ENCODE measurements at places on chromosomes 3 and 15.

DNA sequence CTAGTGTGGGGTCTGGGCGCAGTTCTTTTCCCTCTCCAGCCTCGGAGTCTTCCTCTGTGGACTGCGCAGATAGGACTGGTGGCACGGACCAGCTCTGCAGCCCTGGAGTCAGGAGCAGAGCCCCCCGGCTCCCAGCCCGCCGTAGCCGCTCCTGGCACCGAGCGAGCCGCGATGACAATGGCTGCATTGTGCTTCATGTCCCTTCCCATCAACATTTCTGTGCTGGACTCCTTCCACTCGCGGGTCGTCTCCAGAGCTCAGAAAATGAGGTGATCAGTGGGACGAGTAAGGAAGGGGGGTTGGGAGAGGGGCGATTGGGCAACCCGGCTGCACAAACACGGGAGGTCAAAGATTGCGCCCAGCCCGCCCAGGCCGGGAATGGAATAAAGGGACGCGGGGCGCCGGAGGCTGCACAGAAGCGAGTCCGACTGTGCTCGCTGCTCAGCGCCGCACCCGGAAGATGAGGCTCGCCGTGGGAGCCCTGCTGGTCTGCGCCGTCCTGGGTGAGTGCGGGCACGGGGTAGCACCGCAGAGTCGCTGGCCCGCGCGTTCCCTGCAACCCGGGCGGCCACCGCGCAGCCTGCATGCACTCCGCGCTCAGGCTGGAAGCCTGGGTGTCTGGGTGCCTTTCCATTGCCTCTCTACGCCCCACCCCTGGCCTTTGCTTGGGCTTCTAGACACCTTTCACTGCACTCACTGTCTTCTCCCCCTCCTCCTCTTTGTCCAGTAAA, at the start of gene TF:
Gene TF, plus strand, starts transcription at position 413 of the 731 bp plus-strand sequence. Its CDS starts 48 bp downstream, at position 461.
- DNase-seq: no peak

- no peak for DNase-seq
Measured at GRCh38 chr3:48607519-48607918, 1.9 kb downstream of the UQCRC1 start.

DNA sequence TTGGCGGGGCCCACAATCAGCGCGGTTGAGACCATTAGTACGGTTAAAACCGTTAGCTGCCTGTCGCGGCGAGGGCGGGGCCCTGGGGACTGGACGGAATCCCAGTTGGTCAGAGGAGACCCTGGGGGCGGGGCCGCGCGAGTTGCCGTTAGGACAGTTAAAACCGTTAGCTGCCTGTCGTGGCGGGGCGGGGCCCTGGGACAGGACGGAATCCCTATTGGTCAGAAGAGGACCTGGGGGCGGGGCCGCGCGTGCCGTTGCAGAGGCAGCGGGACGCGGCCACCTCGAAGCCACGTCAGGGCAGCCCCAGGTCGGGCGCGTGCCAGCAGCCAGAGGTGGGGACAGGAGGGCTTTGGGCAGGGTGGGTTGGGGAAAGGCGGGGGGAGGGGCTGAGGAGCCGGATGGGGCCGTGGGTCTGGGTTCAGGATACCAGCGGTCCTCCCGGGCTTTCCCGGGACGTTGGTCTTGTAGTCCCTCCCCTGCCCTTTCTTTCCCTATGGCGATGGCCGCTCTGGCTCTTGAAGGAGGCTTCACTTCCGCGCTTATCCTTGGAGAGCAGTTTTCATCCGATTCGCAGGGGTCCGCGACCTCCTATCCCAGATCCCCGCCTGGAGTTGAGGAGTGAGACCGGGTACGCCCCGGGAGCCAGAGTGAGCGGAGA, 28.0 kb downstream of the KLHDC8B start:
- DNase-seq: no peak

DNA sequence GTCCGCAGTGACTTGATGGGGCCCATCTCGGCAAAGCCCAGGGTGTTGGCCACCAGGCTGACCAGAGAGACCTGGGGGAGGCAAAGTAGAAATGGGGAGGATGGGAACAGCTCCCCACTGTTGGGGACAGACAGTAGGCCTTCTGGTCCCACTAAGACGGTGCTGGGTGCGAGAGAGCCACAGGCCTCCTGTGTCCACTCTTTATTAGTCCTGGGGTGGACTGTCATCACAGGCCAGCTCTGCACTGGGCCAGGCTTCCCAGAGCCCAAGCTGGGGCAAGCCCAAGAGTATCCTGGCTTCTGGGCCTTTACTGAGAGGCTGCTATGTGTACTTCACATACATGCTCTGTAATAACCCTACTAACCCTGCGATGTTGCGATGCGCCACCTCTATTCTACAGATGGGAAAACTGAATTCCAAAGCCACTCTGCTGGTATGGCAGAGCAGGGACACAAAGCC, 66.4 kb downstream of the EXOG start:
- DNase-seq: no peak

- no peak for DNase-seq
Measured at GRCh38 chr15:87312221-87312620, 944.3 kb downstream of the NTRK3 start.

DNA sequence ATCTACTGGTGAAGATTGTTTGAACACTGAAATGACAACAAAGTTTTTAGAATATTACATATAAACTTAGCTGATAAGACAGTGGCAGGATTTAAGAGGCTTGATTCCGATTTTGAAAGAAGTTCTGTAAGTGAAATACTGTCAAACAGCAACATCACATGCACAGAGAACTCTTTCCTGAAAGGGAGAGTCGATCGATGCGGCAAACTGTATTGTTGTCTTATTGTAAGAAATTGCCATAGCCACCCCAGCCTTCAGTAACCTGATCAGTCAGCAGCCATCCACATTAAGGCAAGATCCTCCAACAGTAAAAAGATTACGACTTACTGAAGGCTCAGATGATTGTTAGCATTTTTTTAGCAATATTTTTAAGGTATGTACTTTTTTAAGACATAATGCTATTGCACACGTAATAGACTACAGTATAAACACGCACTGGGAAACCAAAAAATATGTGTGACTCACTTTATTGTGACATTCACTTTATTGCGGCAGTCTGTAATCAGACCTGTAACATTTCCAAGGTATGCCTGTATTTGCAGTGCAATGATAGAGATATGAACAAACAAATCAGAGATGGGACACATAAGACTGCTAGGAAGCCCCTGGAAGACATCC, 225.6 kb upstream of the UBE2E1 start:
- DNase-seq: no peak

DNA sequence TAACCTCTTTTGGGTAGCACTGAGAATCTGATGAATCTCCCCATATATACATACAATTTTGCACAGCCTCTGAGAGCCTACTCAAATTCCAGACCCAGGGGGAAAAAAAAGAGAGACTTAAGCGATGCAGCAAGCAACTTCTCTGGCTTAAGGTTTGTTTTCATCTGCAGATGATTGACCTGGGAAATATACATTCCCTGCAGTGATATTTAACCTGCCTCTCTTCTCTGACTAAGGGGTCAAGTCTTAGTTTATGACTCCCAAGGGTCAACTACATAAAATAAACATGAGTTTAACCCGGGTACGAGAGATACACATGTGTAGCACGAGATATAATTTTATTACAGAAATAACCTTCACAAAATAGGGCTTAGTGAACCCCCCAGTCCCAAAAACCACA, 737.8 kb downstream of the TUSC7 start:
- no peak for DNase-seq

DNA sequence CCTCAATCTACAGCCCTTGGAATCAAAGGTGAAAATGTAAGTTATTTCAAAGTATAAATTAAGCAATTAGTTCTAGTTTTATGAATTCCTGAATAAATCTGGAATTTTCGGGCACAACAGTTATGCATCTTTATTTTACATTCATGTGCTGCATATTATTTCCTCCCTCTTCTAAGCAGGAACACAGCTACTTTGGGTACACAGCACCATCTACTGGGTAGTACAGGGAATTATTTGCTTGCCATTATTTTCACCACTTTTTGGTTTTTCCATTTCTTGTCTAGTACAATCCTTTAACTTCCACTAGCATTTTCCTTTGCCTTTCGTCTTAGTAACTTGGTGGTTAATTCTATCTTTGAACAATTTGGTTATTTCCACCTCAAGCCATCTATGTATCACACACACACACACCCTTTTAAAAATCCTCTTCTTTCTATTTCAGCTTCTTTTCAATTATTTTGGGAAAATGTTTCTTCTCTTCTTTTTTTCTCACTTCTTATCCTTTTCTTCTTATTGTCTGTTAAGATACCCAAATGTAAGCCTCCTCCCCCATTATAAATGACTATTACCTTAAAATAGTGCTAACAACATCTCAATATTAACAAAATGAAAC, 451.0 kb downstream of the MFSD1 start:
- no peak for DNase-seq

GRCh38 chr3:109563149-109563548, 225.8 kb upstream of the DPPA4 start:
- no peak for DNase-seq

GRCh38 chr15:100461049-100461448, 67.7 kb downstream of the CERS3 start:
- DNase-seq: no peak

DNA sequence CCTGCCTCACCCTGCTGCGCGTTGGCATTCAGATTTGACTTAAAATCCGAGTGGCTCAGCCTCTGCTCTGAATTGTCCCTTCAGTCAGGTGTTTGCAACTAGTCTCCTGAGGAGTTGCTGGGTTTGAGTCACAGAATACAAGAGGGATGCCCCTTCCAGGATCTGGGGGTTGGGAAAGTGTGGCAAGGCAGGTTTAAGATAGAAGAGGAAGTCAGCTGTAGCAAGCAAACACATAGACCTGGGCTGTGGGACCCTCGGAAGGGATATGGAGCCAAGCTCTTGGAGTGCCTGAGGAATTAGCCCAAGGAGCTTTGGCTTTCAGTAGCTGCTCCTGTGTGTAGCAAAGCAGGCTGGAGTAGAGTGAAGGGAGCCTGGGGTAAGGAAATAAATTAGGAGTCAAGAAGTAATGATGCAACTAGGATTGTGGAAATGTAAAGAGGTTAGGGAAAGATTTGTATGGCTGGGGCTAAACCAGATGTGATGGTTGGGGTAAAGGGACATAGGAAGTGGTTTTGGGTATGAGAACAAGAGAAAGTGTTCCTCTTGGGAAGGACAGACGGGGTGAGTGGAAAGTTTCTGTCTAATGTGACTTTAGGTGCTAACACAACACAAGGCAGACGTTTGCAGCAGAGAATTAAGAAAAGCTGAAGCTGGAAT, 41.2 kb downstream of the RAB7A start:
- no peak for DNase-seq

All from SIG-M5 (cell line).